ENCODE measurements at places on chromosomes 5 and 9.
A peak's percentile ranks its signal among the peaks of the same experiment; 100 is the strongest.

- peak; percentile 61 for DNase-seq
Measured at GRCh38 chr5:143404416-143405062, 1.1 kb upstream of the NR3C1 start.

DNA sequence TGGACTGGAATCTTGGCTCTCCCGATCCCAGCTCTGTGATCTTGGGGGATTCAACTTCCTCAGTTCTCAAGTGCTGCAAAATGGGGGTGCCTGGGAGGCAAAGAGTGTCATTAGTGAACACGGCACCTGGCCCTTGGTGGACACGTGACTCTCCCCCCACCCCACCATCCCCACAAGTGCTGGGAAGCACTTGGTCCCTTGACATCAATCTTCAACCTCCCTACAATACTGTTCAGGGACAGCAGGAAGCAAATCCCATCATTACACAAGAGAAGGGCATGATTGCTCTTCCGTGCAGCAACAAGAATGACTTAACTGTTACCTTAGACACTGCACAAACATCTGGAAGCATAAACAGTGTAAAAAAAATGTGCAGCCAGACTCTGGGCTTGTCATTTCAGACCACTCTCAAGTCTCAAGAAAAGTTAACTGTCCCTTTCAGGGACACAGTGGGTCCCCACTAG, 61.4 kb downstream of the PSMB7 start:
- DNase-seq, result no peak

- DNase-seq, result no peak
Measured at GRCh38 chr9:16460696-16461095, 409.8 kb downstream of the BNC2 start.

- no peak for DNase-seq
Measured at GRCh38 chr5:155053501-155053900, 39.9 kb downstream of the KIF4B start.

All from substantia nigra (tissue), 51 donors.